ENCODE measurements at places on chromosomes 6 and 20.

GRCh38 chr6:50305660-50306059 lies 255.9 kb upstream of the DEFB112 start:
- DNase-seq: no peak

GRCh38 chr20:34880215-34880850 lies 3.9 kb downstream of the ACSS2 start:
- DNase-seq: no peak

DNA sequence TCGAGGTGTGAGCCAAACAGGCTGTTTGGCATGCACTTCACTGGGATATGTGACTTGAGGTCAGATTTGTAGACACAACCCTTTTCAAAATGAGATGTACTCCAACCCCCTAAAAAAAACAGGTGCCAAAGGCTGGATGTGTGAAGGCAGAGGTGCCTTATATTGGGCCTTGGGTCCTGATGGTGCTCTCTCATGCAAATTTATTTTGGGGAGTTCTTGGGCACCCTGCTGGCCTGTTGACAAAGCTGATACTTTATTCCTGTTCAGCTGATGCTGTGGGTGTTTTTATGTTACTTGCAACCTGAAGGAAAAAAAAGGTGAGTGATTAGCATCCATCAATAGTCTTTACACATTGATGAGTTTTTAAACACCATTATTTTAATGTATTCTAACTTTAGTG lies 121.5 kb downstream of the DNAH8 start:
- DNase-seq: no peak

DNA sequence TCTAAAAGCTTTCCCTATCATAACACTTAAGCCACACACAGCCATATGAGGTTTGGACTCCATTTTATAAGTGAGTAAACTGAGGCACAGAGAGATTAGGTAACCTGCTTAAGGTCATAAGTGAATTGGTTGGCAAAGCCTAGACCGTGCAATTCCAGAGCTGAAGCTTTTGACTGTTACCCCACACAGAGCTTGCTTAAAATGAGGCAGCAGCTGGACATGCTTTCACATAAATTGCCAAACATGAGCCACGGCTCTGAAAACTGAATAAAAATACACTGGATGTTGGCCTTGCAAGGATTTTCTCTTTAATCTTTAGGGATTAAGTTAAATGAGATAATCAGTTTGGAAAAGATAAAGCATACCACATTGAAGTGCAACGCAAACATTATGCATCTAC lies 2.5 kb downstream of the RIPOR2 start:
- DNase-seq: no peak

DNA sequence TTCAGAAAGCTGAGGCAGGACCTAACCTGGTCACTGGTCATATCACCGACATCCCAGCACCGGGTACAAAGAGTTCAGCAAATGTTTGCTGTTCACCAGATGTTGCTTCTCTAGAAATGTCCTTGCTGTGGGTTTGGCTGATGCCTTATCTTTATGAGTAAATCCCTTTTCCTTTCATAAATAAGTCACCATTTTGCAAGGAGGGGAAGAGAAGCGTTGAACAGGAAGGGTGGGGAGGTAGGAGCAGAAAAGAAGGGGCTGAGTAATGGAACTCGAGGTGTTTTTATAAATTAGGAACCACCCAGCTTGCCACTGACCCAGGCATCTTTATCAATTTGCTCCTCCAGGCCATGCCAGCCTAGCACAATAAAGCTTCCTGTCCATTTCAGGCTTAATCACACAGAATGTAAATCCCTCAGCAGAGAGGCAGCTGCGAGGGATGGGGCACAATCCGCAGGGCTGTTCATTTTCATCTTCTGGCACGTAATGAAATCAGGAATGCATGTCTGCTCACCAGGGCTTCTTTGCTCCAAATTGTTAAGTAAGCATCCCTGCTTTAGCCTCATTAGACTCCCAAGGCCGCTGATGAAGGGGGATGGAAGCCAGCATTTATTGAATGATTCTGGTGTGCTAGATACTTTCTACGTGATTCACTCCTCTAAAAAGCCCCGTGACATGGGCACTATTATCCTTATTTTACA lies 371.9 kb upstream of the CHD6 start:
- no peak for DNase-seq

- no peak for DNase-seq
Measured at GRCh38 chr6:166747644-166748595, 120.9 kb upstream of the RPS6KA2 start.

DNA sequence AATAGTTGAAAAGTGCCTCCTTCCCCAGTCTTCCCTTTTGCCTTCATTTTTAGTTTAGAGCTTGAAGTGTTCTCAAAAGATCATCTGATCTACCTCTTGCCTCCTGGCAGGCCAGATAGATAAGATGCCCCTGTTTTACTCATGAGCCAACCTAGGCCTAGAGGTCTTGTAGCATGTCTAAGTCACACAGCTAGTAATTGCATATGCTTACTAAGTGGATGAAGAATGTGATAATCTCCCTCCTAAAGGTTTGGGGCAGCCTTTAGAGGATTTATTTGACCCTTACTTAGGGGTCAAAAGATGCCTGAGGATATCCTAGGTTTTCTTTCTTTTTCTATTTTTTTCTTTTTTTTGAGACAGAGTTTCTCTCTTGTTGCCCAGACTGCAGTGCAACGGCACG lies 2.1 kb downstream of the C6orf141 start:
- DNase-seq: no peak

DNA sequence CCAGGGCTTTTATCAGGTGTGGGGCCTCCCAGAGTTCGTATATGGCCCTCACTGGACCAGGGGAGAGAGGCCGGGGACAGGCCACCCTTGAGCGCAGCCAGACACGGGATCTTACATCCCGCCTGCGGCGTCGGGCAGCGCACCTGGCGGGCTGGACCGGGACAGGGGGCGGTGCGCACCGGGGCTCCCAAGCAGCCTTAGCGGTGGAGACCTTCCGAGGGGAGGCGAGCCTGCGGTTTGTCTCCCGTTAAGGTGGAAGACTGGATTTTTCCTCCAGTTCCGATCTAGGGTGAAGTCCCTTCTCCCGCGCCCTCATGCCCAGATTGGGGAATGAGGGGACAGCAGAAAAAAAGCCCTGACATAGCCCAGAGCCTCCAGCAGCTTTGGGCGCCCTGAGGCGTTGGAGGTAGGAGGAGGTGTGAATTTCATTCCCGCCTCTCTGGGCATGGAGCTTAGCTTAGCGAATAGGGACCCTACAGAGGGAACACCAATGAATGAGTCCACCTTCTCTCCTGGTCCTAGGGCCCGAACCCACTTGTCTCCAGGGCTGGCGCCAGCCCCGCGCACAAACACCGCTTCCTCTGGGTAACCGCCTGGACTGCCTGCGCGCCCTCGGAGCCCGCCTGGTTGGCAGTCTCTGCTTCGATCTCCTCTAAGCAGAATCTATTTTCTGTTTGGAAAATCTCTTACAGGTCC lies 6.7 kb upstream of the LAMP5 start:
- DNase-seq: no peak

DNA sequence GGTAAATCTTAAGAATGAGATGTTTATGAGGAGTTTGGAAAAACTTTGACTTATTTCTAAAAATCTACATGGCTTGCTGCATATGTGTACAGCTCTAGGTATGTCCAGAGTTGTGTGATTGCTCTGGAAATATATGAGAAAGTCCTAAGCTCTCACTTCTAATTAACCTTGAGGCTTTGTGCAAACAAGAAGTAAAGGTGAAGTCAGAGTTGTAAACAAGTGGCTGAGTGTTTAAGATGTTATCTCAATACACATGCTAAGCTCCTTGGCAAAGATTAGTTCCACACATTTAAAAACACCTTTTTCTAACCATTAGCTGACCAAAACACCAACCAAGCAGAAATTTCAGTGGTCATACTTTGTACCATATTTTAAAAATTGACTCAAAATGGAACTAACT lies 684.2 kb downstream of the HTR1B start:
- DNase-seq: no peak
